HFFc6 (cell line): ENCODE measurements at places on chromosomes 16 and 17.
A peak's percentile ranks its signal among the peaks of the same experiment; 100 is the strongest.

- H3K27me3 ChIP-seq, result peaks cover 5% of the 10 kb centered on the region; the same call in 1 of the 2 replicates
- H3K36me3 ChIP-seq, result peaks cover 46% of the 10 kb centered on the region
- peak overlapping the region; percentile 78 for H3K27ac ChIP-seq
- H3K4me1 ChIP-seq, result peaks cover 56% of the 10 kb centered on the region
Observed at GRCh38 chr17:47651704-47652103, 2.0 kb downstream of the KPNB1 start.

DNA sequence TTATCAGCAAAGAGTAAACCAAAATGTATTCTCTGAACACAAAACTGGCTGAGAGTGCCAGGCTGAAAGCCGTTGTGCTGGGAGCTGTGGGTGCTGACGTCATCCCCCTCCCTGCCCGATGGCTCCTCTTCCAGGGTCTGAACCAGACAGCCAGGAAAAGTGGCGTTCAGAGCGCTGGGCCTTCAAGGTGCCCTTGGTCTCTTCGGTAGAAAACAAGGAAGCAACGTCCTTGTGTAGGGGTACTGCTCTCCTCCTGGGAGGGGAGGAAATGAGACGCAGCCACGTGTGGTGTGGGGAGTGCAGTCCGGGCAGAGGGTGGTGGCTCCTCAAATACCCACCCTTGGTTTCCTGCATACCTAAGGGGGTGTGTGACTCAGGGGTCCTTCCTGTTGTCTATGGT, 394.7 kb downstream of the SEC14L1 start:
- H3K4me3 ChIP-seq, result no peak overlapping the region
- H3K27me3 ChIP-seq, result peaks cover 26% of the 10 kb centered on the region
- no peaks in the 10 kb centered on the region for H3K4me1 ChIP-seq
- H3K27ac ChIP-seq, result no peak overlapping the region

GRCh38 chr16:1206786-1207185, 18.3 kb downstream of the TPSG1 start:
- H3K36me3 ChIP-seq, result no peaks in the 10 kb centered on the region
- H3K27ac ChIP-seq, result no peak overlapping the region
- H3K27me3 ChIP-seq, result peaks cover 6% of the 10 kb centered on the region
- no peaks in the 10 kb centered on the region for H3K4me1 ChIP-seq
- H3K4me3 ChIP-seq, result no peak overlapping the region

GRCh38 chr17:39194089-39194984, 3.1 kb downstream of the CACNB1 start:
- peak overlapping the region; percentile 22 for H3K4me3 ChIP-seq
- H3K36me3 ChIP-seq, result peaks cover 11% of the 10 kb centered on the region; the same call in 1 of the 2 replicates
- peak; percentile 43 for DNase-seq
- H3K4me1 ChIP-seq, result peaks cover 38% of the 10 kb centered on the region

GRCh38 chr17:8909586-8910270, 42.3 kb upstream of the PIK3R6 start:
- H3K4me1 ChIP-seq, result no peaks in the 10 kb centered on the region
- DNase-seq, result no peak
- no peaks in the 10 kb centered on the region for H3K27me3 ChIP-seq
- H3K4me3 ChIP-seq, result no peak overlapping the region

DNA sequence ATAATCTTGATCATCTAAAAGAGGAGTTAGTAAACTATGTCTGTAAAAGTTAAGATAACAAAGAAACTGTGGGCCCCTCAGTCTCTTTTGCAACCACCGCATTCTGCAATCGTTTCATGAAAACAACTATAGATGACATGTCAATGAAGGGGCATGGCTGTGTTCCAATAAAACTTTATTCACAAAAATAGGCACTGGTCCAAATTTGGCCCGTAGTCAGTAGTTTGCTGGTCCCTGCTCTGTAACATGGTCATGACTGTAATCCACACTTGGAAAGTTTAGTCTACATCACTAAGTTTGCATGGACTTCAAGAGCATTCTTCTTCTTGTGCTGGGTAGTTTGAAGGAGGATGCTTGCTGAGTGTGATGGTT, 299.3 kb upstream of the PSMD7 start:
- DNase-seq, result no peak
- no peaks in the 10 kb centered on the region for H3K4me1 ChIP-seq
- no peak overlapping the region for H3K27ac ChIP-seq
- H3K36me3 ChIP-seq, result no peaks in the 10 kb centered on the region

DNA sequence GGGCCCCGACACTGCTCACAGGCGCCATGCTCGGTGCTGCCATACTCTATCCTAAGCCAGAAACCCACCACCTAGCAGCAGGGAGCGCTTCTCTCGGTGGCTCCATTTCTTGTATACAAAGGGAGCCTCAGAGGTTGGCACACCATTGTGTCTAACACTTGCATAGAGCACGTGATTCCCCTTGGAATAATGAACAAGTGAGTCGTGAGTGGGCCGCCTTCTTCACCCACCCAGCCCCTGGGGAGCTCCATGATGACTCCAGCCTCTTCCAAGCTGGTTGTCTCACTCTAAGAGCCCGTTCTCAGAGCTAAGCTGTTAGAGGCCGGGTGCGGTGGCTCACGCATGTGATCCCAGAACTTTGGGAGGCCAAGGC, 82.3 kb upstream of the ZNF469 start:
- no peak overlapping the region for H3K27ac ChIP-seq
- H3K36me3 ChIP-seq, result no peaks in the 10 kb centered on the region
- peaks cover 74% of the 10 kb centered on the region for H3K4me1 ChIP-seq
- H3K4me3 ChIP-seq, result no peak overlapping the region
- H3K27me3 ChIP-seq, result peaks cover 2% of the 10 kb centered on the region

- no peak for DNase-seq
- peaks cover 42% of the 10 kb centered on the region for H3K4me1 ChIP-seq
- H3K36me3 ChIP-seq, result no peaks in the 10 kb centered on the region
- H3K27ac ChIP-seq, result no peak overlapping the region; the same call in 1 of the 2 replicates
- peaks cover 1% of the 10 kb centered on the region; the same call in 1 of the 2 replicates for H3K27me3 ChIP-seq
- no peak overlapping the region for H3K4me3 ChIP-seq
Observed at GRCh38 chr16:53973021-53973420, 269.1 kb downstream of the FTO start.

- peak; percentile 24 for DNase-seq
- no peaks in the 10 kb centered on the region; the same call in 1 of the 2 replicates for H3K27me3 ChIP-seq
- peak overlapping the region; percentile 90 for H3K4me3 ChIP-seq
- H3K4me1 ChIP-seq, result peaks cover 41% of the 10 kb centered on the region
- H3K36me3 ChIP-seq, result peaks cover 27% of the 10 kb centered on the region
Observed at GRCh38 chr16:28212532-28212873, 738 bp upstream of the XPO6 start.

- H3K36me3 ChIP-seq, result no peaks in the 10 kb centered on the region
- no peak overlapping the region for H3K4me3 ChIP-seq
- no peak for DNase-seq
- peaks cover 24% of the 10 kb centered on the region for H3K27me3 ChIP-seq
Observed at GRCh38 chr16:84029297-84030047, 13.1 kb downstream of the SLC38A8 start.
